ENCODE measurements at places on chromosomes 7 and 10. TPM values are rescaled to one million over a fixed set of nuclear protein-coding genes. Genes with fewer than 3 reads are reported as not detected.

DNA sequence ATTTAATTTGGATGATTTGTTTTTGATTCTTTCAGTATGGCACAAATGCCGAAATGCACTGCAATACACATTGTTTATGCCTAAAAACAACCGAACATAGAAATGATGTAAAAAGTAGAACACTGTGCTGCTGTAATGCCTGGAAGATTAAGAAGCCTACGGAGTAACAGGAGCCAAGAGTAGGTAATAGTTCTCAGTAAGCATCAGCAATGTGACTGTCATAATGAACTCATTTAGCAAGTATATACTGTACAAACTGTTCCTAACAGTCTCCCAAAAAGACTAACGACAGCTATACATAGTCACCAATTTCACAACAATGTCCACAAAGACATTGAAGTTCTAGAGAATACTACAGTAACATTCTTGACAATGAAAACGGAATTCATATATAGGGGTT, 19.0 kb upstream of the LAMB4 start:
- no peak for DNase-seq

DNA sequence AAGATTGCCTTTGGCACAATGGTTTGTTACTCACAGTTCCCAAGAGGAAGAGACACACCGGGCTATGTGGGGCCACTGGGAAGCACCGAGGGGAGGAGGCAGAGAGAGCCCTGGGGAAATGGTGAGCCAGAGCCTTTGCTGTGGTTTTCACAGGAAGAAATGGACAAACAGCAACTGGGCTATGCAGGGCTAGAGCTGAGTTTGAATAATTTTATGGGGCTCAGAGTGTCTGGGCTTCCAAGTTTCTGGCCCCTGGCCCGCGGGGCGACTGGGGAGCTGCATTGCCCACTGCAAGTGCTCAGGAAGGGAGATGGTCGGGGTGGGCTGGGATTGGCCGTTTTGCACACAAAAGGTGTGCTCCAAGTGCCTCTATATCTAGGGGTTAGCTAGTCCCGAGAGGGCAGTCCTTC, 92.6 kb downstream of the CHST15 start:
- no peak for DNase-seq

GRCh38 chr10:21628023-21628422, 94.0 kb downstream of the MLLT10 start:
- DNase-seq = no peak

DNA sequence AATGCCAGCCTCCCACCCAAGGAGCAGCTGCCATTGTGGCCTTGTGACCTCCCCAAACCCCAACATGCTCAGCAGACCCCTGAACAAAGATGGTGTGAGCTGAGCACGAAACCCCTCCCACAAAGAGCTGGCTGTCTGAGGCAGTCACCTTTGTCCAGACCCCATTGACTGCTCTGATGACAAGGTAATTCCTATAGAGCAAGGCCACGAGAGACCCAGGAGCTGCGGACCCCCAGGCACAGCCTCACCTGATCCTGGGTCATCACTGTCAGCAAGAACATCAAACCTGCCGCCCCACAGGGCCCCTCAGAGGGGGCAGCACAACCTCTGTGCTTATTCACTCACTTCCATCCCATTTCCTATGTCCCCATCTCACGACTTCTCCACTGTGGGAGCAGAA, 102.6 kb downstream of the CPXM2 start:
- no peak for DNase-seq

GRCh38 chr7:120028636-120029035, 244.3 kb upstream of the KCND2 start:
- DNase-seq = no peak

DNA sequence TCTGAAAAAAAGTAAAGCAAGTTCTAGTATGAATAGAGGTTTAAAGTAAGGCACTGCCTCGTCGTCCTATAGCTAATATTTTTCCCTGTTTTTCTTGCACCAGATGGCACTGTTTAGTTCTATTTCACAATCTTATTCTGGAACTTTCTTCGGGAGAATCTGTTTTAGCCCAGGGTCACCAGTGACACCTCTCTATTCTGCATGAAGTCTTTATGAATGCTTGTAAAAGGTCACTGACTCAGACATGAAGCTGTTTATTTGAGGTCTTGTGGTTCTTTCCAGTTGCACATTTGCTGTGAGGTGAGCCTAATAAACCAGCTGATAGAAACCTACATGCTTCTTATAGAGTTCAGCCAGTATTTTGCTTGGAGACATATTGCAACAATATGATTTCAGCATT, 444.3 kb downstream of the AUTS2 start:
- DNase-seq = no peak

GRCh38 chr10:127802531-127803095, 65.6 kb downstream of the FOXI2 start:
- DNase-seq = no peak

DNA sequence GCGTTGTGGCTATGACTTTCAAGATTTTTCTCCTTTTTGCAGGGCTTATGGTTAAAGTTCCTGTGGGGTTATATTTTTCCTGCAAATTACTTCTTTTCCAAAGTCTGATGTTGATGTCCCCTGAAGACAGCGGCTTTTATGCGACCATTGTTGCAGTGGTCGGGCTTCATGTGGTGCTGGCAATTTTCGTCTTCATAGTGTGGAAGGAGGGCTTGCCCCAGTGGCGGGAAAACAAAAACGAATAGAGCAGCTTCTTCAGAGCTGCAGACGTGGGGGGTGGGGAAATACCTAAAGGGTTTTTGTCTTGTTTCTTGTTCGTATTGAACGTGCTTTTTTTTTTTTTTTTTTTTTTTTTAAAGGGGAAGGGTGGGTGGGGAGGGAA, 53.8 kb downstream of the MCMBP start:
- no peak for DNase-seq

- DNase-seq = no peak
Observed at GRCh38 chr7:40120020-40120419, 14.4 kb downstream of the MPLKIP start.

DNA sequence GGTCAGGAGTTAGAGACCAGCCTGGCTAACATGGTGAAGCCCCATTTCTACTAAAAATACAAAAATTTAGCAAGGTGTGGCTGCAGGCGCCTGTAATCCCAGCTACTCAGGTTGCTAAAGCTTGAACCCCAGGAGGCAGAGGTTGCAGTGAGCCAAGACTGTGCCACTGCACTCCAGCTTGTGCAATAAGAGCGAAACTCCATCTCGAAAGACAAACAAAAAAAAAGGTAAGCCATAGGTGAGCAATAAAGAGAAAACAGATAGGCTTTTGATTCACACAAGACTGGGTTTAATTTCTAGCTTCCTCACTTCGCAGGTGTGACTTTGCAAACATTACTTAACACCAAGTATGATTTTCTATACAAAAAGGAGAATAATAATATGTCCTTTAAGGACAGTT, 72.3 kb upstream of the ACBD5 start:
- no peak for DNase-seq

GRCh38 chr7:115678086-115678982, 352.2 kb downstream of the TFEC start:
- no peak for DNase-seq

The NUTM2A gene
- 0.93 TPM for total RNA-seq

The TMEM213 gene
- not detected for total RNA-seq

The GIMAP8 gene
- total RNA-seq = 17.7 TPM

The PRTFDC1 gene
- total RNA-seq = 1.9 TPM

Data from natural killer cell (primary cell).